ENCODE measurements at places on chromosomes 6 and 20. TPM values are rescaled to one million over a fixed set of nuclear protein-coding genes. Genes with fewer than 3 reads are reported as not detected.

GRCh38 chr6:75334266-75335040, 49.9 kb upstream of the TMEM30A start:
- no peaks in the 10 kb centered on the region for H3K36me3 ChIP-seq
- H3K4me1 ChIP-seq: peaks cover 28% of the 10 kb centered on the region
- no peaks in the 10 kb centered on the region for H3K27me3 ChIP-seq
- H3K4me3 ChIP-seq: peak overlapping the region; percentile 17
- no peak for DNase-seq

DNA sequence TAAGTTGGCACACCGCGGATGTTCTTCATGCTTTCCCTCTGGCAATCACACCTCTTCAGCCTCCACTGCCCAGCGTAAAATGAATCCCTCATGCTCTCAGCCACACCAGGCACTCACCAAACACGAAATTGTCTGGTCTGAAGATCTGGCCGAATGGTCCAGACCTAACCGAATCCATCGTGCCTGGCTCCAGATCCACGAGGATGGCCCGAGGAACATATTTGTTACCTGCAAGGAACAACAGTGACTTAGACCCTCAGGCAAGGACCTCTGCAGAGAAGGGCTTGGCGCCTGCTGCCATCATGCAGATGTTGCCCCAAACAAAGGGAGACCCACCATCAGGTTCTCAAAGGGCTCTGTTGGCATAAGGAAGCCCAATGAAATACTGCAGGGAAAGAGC, 1.4 kb downstream of the TUBB2B start:
- peaks cover 42% of the 10 kb centered on the region for H3K4me1 ChIP-seq
- H3K27ac ChIP-seq: no peak overlapping the region
- DNase-seq: no peak
- H3K4me3 ChIP-seq: no peak overlapping the region
- H3K27me3 ChIP-seq: peaks cover 45% of the 10 kb centered on the region

GRCh38 chr6:165013701-165014100, 295.7 kb downstream of the C6orf118 start:
- H3K4me3 ChIP-seq: no peak overlapping the region
- H3K27ac ChIP-seq: no peak overlapping the region
- H3K36me3 ChIP-seq: no peaks in the 10 kb centered on the region
- no peaks in the 10 kb centered on the region for H3K27me3 ChIP-seq

DNA sequence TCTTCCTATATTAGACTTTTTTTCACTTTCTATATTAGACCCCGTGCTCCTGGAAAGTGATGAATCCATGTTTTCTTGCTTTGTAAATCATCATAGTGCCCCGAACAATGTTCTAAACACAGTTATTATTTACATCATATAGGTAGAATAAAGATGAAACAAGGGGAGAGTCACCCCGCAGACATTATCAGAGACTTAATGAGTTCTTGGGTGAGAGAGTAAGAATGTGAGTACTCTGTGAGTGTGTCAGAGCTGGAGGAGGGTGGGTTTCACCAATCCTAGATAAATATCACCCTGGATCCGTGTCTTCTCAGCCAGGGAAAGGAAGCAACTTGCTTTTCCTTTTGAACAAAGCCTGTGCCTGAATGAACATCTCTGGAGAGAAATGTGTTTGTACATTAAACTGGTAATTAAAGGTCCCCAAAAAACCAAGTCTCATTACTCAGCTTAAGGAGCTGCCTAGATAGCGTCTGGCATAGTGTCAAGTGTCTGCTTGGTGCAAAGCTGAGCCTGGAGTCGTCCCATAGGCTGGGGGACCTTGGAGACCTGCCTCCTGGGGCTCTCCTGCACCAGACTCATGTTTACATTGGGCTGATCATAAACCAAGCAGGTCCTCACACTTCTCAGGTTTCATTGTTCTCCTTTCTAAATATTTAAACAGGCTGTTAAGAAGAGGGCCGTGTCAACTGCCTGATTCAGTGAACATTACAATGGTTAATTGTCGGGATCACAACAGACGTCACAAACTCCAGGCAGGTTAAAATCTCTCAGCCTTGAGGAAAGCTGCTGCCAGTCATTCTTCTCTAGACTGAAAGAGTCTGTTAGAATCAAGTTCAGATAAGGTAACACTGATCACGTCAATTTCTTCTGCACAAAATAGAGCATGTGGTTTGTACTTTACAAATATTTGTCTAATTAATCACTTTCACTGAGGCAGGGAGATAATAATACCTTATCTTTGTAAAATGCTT, 179.7 kb upstream of the MYLIP start:
- no peaks in the 10 kb centered on the region for H3K27me3 ChIP-seq
- peaks cover 16% of the 10 kb centered on the region for H3K4me1 ChIP-seq
- H3K27ac ChIP-seq: no peak overlapping the region
- DNase-seq: no peak
- H3K36me3 ChIP-seq: no peaks in the 10 kb centered on the region

DNA sequence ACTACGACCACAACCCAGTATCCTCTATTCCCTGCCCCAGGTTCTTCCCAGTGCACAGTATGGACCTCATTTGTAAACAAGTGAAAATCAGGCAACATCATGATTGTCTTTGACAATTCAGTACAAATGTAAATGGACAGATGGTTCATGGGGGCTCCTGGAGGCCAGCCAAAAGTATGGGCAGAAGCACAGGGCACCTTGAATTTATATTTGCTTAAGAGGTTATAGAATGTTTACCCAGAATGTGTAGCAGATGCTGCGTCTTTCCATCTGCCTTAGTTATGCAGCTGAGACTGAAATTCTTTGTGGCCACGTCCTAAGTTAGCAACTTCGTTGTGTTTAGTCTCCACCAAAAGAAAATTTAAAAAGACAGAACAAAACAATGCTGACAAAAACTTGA, 559.6 kb upstream of the NRSN1 start:
- H3K4me3 ChIP-seq: no peak overlapping the region
- no peak for DNase-seq
- no peaks in the 10 kb centered on the region for H3K27me3 ChIP-seq
- no peak overlapping the region for H3K27ac ChIP-seq
- H3K36me3 ChIP-seq: no peaks in the 10 kb centered on the region

GRCh38 chr6:137866200-137866913, 702 bp upstream of the TNFAIP3 start:
- peaks cover 14% of the 10 kb centered on the region for H3K4me1 ChIP-seq
- peak overlapping the region; percentile 88 for H3K27ac ChIP-seq
- no peaks in the 10 kb centered on the region for H3K36me3 ChIP-seq

GRCh38 chr6:25596928-25597818, 54.8 kb upstream of the SCGN start:
- no peak for DNase-seq
- no peak overlapping the region for H3K27ac ChIP-seq
- no peaks in the 10 kb centered on the region for H3K27me3 ChIP-seq
- H3K4me3 ChIP-seq: no peak overlapping the region

DNA sequence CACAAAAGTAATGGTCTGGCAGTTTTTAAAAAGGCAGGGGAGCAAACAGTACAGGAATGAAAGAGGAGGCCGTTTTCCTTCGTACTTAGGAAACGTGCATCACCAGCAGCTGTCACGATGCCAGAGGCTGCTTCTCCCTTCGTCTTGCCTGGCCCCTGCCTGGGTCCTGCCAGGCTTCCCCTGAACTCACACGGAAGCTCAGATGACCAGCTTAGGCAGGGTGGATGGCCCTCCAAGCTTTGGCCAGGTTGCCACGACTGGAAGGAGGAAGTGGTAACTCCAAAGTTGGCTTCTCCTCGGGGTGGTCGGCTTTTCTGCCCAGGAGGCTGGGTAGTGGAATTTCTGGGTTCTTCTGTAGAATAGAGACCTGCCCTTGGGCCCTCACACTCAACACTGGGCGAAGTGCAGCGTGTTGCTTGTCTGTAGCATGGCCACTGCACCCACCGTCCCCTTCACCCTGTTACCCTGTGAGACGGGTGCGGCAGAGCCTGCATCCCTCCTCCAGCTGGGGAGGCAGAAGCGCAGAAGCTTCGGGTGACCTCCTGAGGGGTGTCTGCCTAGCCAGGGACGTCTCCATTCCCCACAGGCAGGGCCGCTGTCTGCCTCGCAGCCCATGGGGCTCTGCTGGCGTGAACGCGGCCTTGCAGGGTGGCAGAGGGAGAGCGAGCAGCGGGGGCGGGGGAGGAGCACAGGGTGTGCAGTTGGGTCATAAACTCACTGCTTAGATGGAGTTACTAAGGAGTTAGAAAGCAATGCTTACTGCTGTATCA, 18.4 kb upstream of the RBM38 start:
- DNase-seq: no peak
- H3K36me3 ChIP-seq: no peaks in the 10 kb centered on the region
- H3K4me3 ChIP-seq: no peak overlapping the region
- H3K27ac ChIP-seq: no peak overlapping the region
- no peaks in the 10 kb centered on the region for H3K27me3 ChIP-seq

DNA sequence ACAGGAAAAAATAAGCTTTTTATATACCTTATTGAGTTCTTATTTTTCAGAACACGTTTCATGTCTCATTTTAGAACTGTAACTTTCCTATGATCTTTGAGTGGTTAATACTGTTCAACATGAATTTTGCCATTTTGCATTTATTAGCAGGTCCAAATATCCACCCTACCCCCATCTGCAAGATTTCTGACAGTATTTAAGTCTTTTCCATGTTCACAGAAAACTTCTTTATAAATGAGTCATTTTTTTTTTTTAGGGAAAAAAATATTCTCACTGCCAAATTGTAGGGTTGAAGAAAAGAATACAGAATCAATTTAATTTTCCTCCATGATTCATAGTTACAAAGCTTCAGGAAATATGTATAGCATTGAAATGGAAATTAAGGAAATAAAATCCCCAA, 101.8 kb downstream of the COL21A1 start:
- H3K27ac ChIP-seq: no peak overlapping the region
- no peaks in the 10 kb centered on the region for H3K4me1 ChIP-seq
- H3K27me3 ChIP-seq: no peaks in the 10 kb centered on the region
- no peaks in the 10 kb centered on the region for H3K36me3 ChIP-seq
- H3K4me3 ChIP-seq: no peak overlapping the region

Gene WFDC5
- total RNA-seq: 32.1 TPM

Gene ITPR3
- 21.8 TPM for total RNA-seq

Gene MUC21
- 219 TPM for total RNA-seq

Gene SUN5
- total RNA-seq: not detected

Gene POM121L2
- not detected for total RNA-seq

Gene GUCA1A
- not detected for total RNA-seq

All from esophagus squamous epithelium (tissue), 5 donors.